Activated CD8-positive, alpha-beta memory T cell treated with anti-CD3 and anti-CD28 coated beads for 24 hours (primary cell): ENCODE measurements at places on chromosomes 2 and 18.

DNA sequence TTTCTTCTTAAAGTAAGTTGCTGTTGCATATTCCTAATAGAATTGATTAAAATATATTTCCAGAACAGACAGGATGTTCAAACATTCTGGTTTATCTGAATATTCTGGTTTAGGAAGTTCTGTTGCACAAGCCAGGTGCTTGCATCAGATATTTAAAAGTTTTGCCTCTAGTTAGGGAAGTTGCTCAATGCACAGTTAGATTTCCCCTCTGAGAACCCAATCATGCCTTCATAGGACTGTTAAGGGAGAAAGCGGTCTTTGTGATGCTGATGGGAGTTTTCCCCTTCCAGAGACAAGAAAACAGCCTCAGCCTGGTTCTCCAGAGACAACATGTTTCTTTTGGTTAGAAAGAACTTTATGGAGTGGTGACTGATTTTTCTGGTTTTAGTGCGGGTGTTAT is 65.6 kb upstream of the REV1 start:
- DNase-seq, result no peak

DNA sequence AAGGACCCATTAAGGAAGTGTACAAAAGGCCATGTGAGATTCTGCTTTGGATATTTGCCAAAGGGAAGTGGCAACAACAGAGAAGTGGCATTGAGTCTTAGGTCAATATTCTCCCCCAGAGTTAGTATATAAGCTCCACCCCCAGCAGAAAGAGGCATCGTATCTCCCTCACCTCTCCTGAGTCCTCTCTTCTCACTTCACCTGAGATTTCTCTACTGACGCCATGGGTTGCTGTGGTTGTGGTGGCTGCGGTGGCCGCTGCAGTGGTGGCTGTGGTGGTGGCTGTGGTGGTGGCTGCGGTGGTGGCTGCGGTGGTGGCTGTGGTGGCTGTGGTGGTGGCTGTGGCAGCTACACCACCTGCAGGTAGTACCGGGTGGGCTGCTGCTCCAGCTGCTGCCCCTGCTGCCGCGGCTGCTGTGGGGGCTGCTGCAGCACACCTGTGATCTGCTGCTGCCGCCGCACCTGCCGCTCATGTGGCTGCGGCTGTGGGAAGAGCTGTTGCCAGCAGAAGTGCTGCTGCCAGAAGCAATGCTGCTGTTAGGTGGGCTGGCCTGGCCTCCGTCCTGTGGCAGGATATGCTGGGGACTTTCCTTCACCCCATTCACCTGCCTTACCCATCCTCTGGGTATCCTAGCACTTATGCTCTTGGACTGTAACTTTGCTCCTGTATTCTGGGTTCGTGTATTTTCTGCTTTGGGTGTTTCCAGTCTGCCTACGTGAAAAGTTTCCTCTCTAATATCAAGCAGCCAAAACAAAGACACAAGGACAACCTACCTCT is 5.9 kb downstream of the SCYGR3 start:
- peak; percentile 61 for DNase-seq

DNA sequence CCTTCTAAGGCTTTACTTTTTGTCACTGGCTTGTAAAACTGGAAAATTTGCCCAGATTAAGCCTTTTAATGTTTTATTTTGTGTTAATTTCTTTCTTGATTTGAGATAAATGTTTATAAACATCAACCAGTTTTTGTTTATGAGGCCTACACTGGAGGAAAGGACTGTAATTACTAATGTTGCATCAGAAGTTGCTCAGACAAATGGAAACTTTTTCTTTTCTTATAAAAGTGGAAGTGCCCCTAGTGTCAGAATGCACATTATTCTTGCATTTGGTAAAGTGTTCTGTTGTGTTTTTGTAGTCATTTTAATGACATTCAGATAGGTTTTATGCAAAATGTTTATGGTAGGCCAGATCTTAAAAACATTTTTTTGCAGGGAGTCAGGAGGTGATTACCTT is 25.3 kb downstream of the LCLAT1 start:
- DNase-seq, result no peak

- DNase-seq, result no peak
Measured at GRCh38 chr2:48248251-48248933, 281.6 kb upstream of the STON1 start.

DNA sequence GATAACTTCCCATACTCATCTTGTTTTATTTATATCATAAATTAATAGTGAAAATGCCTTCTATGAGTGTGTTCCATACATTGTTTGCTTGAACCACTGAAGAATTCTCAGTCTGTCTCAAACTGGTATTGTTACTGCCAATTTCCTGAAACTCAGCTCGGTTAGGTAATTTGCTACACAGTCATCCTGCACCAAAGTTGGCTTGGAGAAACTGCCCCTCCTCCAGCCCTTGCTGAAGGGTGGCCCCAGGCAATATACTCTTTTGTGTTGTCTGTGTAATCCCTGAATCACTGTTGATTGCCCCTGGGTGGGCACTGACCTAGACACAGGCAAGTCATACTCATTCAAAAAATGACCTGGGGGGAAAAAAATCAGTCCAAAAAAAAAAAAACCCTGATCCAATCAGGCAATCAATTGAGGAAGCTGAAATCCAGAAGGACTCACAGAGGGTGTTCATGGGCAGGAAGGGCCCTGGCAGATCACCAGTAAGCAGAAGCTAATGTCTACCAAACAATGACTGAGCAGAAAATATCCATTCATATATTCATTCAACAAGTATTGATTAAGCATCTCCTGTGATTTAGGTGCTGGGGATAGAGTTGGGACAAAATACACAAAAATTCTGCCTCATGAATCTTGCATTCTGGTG is 3.8 kb upstream of the SESTD1 start:
- no peak for DNase-seq

DNA sequence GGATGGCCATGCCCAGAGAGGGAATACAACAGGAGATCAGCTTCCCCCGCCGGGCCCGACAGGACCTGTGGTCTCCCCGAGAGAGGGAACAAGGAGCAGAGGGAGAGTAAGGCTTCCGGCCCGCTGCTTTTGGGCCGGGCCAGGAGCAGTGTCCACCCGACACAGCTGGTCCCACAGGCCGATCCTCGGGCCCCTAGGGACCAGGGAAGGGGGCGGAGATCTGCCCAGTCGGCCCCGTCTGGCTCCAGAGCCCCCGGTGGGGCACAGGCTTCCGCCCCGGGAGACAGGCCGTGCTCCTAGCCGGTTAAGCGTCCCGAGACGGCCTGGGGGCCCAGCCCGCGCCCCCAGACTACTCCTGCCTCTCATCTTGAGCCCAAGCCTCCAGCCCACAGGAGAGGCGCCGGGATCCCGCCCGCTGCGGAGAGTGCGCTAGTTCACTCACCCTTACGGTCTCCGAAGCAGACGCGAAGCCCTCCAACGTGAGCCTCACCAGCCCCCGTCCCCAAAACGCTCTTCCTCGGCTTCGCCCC is at the start of gene MCFD2:
Gene MCFD2 (minus strand): TSS at position 526 of the 530 bp plus-strand sequence. CDS start 6,635 bp downstream, outside the sequence.
- no peak for DNase-seq

- no peak for DNase-seq
Measured at GRCh38 chr2:60827369-60827768, 54.0 kb upstream of the REL start.

DNA sequence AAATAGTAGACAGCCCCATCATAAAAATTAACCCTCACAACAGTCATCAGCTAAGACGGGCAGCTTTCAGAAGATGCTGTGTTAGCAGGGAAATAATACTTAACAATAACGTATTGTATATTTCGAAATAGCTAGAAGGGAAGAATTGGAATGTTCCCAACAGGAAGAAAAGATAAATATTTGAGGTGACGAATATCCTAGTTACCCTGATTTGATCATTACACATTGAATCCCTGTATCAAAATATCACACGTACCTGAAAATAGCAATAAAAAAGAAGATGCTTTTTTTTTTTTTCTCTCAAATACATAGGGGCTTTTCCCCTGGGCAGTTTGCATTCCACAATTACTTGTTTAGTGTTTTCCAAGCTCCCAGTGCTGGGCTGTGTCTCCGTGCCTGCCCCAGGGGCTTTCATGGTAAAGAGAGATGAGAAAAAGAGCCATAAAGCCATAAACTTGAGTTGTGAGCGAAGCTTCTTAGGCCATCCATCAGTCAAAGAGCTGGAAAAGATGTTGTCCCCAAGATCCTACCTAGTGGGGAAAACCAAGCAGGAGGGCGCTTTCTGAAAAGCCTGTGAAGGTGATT is 183.0 kb upstream of the REV1 start:
- no peak for DNase-seq

GRCh38 chr2:15169326-15170069 is 391.6 kb downstream of the NBAS start:
- DNase-seq, result no peak

DNA sequence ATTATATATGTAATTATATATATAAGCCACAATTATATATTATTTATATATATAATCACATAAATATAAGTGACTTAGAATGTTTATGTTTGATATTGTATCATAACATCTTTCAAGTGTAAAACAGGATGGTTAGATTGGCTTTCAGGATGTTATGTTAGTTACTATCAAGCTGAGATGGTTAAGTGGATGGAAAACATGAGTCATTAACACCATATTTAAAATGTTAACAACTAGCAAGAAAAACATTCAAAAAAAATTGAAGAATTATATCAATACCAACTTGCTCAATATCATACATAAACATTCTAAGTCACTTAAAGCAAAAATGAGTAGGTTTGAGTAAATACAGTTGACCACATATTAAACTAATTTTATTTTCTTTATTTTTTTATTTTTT is 21.8 kb upstream of the RAB27B start:
- DNase-seq, result no peak

DNA sequence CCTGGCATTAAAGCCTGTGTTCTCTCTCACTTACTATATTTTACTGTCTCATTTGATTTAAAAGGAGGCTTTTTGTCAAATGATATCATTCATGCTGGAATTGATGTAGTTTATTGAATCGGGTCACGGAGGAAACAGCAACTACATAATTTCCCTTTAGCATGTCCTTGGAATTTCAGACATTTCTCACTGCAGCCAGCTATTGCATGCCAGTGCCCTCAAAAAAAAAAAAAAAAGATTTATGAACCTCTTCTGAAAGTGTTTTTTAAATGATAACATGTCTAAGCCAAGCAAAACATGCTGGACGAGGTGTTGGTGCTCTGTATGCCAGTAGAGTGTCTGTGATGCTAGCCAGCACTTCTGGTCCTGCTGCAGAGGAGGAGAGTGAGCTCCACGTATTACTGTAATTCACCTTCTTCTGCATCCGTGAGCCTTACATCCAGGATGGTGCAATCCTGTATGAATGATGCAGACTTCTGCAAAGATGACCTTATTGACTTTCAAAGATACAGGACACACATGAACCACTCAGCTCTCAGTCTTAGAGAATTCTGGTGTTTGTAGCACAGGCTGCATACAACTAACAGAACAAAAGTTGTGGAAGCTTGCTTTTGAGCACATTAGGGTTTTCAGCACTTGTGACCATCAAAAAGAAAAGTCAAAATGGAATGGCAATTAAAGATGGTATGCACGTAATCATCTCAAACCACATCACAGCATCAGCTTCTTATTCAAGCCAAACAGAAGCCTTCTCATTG is 31.1 kb downstream of the UGP2 start:
- DNase-seq, result no peak

DNA sequence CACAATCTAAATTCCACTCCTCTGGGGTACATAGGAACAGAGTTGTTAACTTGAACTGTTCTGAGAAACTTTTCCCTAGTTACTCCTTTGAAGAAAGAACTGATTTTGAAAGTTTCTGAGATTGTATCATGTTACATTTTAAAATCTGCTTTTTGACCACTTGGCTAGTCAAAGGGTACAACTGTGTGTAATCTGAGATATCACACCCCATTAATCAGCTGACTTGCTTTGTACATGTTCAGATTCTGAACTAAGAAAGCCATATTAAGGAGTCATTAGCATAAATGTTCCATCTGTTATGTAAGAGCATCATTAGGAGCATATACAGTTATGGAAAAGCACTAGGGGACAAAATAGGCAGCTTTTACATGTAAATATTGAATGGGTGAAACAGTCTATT is 3.8 kb upstream of the WDR35 start:
- DNase-seq, result no peak

DNA sequence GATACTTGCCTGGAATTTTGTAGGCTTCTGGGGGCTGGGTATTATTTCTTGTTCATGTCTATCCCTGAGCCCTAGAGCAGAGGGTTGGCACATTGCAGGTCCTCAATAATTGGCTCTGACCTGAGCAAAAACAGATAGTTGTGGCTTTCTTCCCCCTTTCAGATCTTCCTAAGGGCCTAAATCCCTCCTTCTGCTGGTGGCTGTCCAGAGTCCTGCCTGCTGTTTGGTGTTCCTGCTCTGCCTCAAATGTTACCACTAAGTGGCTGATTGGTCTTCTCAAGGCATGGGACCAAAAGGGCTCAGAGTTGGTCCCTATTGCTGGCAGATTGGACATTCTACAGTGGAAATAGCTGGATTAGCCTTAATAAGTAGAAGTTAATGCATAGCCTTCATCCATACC is 1.1 kb upstream of the CRYGB start:
- DNase-seq, result no peak

DNA sequence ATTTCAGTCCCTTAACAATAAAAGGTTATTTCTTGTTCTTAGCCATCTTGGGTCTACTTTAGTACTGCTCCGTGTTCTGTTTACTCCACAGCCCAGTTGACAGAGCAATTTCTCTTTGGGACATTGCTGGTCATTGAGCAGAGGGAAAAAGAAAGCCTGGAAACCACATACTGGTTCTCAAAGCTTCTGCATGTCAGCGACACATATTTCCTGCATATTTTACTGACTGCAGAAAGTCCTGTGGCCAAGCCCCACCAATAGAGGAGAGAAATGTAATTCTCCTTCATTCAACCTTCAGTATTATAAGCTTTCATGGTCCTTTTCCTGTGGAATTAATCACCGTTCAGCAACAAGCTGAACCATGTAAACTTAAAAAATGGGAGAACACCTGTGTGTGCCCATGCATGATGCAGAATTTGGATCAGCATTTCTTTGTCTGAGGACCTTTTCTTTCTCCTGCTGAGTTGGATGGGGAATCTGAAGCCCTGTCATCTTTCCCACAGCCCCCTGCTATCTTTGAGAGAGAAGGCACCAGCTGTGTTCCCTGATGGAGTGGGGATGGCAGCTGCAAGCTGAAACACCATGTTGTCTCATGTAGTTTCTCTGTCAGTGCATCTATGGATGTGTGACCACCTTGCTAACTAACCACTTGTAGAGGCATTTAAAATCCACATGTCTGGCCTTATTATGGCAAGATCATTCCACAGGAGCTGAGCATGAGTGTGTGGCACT is 431.6 kb downstream of the MEIS1 start:
- DNase-seq, result no peak
